Esophagus squamous epithelium (tissue), 5 donors: ENCODE measurements at places on chromosomes 2 and 18. TPM values are rescaled to one million over a fixed set of nuclear protein-coding genes. Genes with fewer than 3 reads are reported as not detected.

The SKA1 gene
- total RNA-seq = 11.2 TPM

The ATP8B1 gene
- 37.8 TPM for total RNA-seq

- no peak for DNase-seq
Observed at GRCh38 chr2:85794491-85795121, 40.8 kb downstream of the ATOH8 start.

GRCh38 chr2:21270083-21270491, 146.3 kb downstream of the TDRD15 start:
- DNase-seq = no peak

GRCh38 chr2:99181624-99182000, 628 bp downstream of the MRPL30 start:
- no peak for DNase-seq

- DNase-seq = no peak
Observed at GRCh38 chr2:190579915-190580846, 45.7 kb upstream of the NEMP2 start.

- no peak for DNase-seq
Observed at GRCh38 chr18:12026562-12026961, 45.3 kb downstream of the IMPA2 start.

- DNase-seq = no peak
Observed at GRCh38 chr2:25314514-25315315, 27.0 kb downstream of the DNMT3A start.
